ENCODE measurements at places on chromosomes 2 and 18.
A peak's percentile ranks its signal among the peaks of the same experiment; 100 is the strongest.

DNA sequence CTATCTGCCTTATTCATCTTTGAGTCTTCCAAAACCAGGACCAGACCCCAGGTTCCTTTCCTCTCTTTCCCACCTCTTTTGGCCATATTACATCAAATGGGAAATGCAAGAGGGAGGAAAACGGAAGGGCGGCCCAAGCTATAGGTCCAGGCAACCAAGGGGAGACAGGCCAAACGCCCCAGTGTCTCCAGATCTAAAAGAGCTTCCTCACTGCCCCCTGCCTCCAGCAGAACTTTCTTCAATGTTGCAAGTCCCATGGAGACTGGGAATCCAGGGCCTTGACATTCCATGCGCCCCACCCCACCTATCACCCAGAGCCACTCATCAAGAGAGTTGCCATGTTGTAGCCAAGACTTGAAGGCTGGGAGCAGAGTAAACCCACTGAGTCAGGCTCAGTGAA lies 15.4 kb downstream of the TNS1 start:
- no peak for DNase-seq

- no peak for DNase-seq
Measured at GRCh38 chr2:434625-435024, 146.7 kb upstream of the ALKAL2 start.

DNA sequence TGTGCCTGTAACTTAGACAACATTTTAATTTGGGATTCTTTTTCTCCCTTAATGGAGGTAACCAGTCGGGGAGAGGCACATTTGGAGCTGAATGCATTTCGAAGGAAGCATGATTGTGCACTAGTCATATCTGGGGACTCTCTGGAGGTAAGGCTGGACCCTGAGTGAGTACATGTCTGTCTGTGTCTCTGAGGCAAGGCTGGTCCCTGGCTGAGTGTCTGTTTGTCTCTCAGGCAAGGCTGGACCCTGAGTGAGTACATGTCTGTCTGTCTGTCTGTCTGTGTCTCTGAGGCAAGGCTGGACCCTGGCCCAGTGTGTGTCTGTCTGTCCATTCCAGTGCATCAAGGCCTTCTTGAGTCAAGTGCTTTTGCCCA lies 51.5 kb upstream of the NFATC1 start:
- no peak for DNase-seq

DNA sequence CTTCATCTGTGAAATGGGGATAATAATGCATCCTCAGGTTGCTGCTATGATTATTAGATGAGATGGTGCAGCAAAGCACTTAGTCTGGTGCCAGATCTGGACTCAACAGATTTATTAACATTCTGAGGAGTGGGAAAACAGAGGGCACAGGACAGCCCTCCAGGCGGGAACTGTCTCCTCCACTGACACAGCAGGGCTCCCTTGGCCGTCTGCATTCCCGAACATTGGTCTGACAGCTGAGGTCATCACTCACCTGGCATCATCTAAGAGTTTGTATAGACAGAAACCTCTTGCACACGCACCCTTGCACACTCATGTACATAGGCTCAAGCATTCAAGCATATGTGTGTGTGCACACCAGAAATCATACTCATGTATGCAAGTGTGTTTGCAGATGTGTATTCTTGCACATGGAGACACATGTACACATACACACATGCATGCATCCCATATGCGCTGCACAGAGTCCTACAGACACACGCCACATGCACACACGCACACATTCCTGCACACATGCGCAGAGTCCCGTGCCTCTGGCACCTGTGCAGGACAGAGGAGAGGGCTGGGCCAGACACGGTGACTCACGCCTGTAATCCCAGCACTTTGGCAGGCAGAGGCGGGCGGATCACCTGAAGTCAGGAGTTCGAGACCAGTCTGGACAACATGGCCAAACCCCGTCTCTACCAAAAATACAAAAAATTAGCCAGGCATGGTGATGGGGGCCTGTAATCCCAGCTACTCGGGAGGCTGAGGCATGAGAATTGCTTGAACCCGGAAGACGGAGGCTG lies 173.3 kb upstream of the GLI2 start:
- DNase-seq: no peak

GRCh38 chr18:57956491-57956890 lies 87.5 kb upstream of the NEDD4L start:
- DNase-seq: no peak

GRCh38 chr2:119518401-119519056 lies 5.8 kb downstream of the SCTR start:
- no peak for DNase-seq

GRCh38 chr2:162369551-162369950 lies 25.6 kb downstream of the GCA start:
- DNase-seq: no peak

DNA sequence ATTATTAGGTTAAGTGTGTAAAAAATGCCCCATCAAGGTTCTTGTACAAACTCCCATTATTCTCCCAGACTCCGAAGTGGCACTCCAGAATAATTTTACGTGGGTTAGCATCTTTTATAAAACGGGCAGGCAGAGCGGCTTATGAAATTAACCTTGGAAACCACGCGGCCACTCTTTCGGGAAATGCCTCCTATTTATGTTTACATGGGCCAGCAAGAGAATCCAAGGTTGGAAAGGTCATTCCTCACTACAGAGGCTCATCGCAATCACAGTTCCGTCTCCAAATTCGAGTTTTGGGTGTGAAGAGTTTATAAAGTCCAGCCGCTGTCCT lies 1.2 kb upstream of the IMPA2 start:
- no peak for DNase-seq

DNA sequence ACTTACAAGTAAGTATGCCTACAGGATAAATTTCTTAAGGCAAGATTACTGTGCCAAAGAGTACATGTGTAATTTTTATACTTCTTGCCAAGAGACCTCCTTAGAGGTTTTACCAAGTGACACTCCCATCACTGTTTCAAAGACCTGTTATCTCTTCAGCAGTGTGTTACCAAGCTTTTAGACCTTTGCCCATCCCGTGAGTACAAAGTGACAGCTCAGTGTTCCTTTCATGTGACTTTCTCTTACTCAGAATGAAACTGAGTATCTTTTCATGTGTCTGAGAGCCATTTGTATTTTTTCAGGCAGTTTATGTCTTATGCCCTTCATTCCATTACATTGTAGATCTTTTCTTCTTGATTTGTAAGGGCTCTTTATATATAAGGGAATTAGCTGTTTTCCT lies 287.5 kb upstream of the SALL3 start:
- no peak for DNase-seq

DNA sequence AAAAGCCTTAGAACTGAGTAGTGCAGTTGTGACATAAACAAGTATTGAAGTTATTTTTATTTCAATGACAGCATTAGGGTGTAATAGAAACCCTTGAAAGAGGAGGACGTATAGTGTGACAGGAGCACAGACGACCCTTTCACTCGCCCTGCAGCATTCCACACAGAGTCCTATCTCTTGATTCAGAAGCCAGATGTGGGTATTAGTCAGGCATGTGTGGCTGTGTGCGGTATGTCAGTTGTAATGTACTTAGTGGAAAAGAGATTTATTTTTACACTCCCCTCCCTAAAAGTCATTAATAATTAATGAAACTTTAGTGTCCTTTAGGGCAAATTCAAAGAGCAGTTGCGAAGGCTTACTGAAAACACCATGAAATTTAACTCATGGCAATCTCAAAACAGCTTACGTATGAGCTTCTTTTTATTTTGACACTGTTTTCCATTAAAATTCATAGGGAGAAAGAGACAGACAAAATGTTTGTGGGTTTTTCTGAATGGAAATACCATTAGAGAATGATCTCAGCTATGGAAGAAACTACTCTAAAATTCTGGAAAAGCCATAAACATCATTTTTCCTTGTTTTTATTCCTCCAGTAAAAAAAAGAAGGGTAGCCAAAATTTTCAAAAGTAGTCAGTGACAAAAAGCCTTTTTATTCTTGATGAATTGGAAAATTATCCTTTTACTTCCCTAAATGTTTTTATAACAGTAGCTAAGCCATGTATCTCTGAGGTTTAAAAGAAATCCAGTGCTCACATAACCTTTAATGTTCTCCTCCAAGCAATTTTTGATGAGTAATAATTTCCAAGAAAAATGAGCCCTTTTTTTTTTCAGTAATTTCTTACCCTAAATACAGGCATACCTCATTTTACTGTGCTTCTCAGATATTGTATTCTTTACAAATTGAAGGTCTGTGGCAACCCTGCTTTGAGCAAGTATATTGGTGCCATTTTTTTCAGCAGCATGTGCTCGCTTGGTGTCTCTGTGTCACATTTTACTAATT lies 84.0 kb upstream of the DSEL start:
- DNase-seq: no peak

DNA sequence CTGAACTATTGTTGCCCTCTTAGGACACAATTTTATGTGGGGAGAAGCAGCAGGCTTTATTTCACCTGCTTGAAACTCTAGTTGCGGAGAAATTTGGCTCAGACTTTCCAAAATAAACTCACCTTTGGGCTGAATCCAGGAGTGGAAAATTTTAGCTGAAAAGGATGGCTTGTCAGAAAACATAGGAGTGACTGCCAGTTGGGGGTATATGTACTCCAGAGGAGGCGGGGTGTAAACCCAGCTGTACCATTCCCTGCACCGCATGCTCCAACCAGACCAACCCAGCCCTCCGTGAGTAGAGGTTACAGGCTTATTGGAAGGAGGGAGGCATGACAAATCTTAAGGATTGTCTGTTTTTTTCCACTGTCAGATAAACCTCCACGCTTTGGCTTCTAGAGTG lies 53.8 kb downstream of the PRKCE start:
- no peak for DNase-seq

DNA sequence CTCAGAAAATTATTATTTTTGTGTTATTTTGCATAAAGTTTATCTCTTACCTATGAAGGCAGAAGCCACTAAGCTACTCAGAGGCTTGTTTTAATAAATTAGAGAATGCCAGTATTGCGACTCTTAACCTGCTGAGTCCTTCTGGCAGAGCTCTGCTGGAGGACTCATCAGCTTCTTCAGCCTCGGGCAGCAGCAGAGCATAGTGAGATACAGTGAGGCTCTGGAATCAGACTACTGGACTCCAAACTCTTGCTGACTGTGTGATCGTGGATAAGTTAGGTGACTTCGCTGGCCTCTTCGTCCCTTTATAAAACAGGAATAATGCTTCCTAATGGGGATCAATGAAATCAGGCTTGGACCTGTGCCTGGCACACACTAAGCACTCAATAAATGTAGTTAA lies 1.7 kb downstream of the PTRHD1 start:
- DNase-seq: no peak

GRCh38 chr2:39492716-39493115 lies 55.6 kb upstream of the MAP4K3 start:
- no peak for DNase-seq

DNA sequence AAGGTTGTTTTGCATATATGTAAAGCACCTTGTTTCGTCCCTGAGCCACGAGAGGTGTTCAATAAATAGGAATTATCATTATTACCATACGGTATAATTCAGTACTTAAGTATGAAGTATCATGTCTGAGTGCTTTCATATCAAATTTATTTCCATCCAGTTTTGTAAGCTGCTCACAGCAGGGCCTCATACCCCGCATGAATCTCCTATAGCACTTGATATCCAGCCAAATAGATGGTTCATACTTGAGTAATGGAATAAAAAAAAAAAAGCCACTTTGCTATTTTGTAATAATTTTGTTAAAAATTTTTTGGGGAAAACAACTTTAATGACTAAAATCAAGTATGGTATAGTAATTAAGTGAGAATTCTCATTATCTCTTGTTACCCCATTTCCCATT lies 160.8 kb upstream of the NOSTRIN start:
- no peak for DNase-seq

DNA sequence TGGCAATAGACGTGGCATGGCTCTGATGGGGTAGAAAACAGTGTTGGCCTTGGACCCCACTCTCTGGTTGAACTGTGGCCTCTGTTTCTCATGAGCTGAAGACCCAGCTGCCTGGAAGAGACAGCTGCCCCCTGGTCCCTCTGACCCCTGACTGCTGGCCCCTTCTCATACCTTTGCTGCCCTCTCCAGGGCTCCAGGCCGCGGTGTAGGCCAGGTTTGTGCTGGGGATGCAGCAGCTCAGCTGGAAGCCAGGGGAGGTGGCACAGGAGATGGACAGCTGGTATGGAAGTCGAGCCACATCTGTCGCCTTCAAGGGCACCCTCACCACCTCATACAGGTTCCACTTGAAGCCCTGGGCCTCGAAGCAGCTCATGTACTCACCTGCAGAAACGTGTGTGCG lies 31.7 kb upstream of the SELENOI start:
- no peak for DNase-seq

- DNase-seq: peak; percentile 64
Measured at GRCh38 chr2:64017811-64018700, 1.2 kb downstream of the VPS54 start.

GRCh38 chr2:96315400-96316071 lies 9.6 kb upstream of the ITPRIPL1 start:
- DNase-seq: peak; percentile 84

DNA sequence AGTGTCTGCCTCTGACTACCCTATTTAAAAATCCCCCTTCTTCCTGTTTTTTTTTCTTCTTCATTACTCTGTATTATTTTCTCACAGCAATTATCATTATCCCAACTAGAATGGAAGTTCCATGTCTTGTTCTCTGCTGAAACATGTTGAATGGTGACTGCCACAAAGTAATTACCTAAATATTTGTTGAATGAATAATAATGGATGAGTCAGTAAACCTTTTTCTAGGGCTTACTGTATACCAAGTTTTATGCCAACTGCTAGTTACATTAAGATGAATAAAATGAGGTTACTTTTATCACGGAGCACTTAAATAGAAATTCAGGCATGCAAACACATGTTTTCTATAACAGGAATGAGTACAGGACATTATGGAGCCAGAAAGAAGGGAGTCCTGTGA lies 490.6 kb downstream of the THSD7B start:
- no peak for DNase-seq

- DNase-seq: no peak
Measured at GRCh38 chr18:45197526-45197970, 417.7 kb upstream of the SLC14A2 start.

DNA sequence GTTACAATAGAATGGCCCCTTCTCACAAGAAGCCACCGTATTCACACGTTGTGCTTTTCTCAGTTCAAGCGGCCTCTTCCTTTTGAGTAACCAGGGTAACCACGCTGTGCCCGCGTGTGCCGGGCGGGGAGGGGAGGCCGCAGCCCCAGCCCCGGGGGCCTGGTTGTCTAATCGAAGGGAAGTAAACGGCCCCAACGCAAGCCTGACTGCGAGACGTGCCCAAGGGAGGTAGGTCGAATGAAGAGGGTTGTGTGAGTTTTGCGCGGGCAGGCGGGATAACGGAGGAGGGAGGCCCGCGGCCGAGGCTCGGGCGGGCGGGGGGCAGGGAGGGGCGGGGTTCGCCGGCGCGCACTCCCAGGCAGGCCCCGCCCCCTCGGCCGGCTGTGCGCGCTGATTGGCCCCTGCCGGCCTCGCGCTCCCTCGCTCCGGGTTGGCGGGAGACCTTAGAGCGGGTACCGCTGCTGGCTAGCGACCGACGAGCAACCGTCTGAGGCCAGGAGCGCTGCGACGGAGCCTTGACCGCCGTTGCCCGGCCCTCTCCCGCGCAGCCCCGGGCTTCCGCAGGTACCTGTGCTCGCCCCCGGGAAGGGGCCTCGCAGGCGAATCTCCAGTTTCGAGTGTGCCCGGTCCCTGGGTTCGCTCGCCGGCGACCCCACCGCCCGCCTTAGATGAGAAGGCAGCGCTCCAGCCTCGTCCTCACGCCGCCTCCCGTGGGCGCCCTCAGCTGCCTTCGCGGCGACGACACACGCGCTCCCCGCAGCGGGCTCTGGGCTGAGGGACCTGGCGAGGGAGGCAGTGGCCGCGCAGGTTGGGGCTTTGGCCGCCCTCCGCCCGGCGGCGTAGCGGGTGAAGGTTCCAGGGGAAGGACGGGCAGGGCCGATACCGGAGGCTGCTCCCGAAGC lies at the start of gene SPDYA:
Gene SPDYA (plus strand): TSS at position 451 of the 902 bp plus-strand sequence. CDS start 5,181 bp downstream, outside the sequence.
- peak; percentile 94 for DNase-seq

GRCh38 chr18:28073658-28074057 lies 103.3 kb downstream of the CDH2 start:
- no peak for DNase-seq

- no peak for DNase-seq
Measured at GRCh38 chr2:2619995-2620394, 288.9 kb upstream of the MYT1L start.

Measured in activated CD4-positive, alpha-beta T cell treated with anti-CD3 and anti-CD28 coated beads, Interleukin-2, amount 10 ng/mL, durations not matched to agents 24 days and 14 days (primary cell).